ENCODE measurements at places on chromosomes 11 and 22.

DNA sequence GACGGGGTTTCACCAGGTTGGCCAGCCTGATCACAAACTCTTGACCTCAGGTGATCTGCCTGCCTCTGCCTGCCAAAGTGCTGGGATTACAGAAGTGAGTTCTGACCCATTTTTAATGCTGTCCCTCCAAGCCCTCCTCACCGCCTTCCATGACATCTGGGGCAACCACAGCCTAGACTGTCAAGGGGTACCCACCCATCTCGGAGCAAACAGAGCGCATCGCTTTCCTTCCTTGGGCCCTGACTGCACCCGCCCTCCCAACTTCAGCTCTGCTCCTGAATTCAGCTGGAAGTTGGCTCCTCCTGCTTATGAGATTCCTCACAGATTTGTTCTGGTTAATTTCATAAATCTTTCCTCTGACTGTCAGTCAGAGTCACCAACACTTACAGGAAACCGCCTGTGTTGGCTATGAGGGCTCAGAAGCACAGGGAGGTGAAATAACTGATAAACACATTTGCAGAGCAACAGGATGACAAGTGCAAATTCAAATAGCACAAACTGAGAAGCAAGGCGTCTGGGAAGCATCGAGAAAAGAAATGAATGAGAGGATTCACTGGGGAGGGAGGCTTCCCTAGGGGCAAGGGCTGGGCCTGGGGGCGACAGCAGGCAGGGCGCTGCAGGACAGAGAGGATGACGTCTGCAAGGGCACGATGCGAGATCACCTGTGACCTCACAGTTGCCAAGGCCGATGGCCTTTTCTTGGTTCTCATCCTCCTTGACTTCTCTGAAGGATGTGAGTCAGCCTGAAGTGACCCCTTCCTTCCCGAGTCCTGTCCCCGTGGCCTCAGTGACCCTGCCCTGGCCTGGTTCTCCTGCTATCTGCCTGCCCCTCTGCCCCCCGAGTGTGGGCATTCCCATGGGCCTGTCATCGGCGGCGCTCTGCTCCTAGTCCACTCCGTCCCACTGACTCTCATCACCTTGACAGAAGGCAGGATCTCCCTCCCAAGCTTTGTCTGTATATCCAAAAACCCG lies 6.1 kb downstream of the IFT27 start:
- DNase-seq, result no peak

DNA sequence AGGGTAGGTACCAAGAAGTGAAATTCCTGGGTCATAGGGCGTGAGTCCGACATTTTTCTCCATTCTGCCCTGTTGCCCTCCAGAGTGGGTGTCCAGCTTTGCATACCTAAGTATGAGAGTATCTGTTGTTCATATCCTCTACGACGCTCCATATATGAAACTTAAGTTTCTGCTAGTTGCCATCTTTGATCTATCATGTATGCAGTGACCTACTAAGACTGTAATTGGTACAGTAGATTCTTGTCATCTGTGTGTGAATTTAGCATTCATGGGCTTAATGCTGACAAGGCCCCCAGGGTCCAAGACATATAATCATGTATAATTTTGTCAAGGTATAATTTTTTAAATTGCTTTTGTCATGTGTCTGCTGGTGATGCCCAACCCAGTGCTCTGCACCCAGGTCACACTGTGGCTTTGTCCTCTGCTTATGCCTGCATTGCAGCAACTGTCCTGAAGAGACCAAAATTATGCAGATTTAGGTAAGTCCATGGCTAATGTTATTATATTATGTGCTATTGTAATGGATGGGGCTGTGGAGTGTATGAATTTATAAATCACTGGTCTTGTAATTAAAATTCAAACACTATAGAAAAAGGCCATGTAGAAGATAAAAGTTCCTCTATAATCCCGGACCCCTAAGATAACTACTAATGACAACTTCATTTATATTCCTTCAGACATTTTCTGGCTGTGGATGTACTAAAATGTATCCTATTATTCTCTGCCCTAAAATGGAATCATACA lies 12.2 kb downstream of the NEAT1 start:
- DNase-seq, result no peak

- no peak for DNase-seq
These were observed 8.7 kb upstream of the CARD18 start for GRCh38 chr11:105148241-105148640.

GRCh38 chr11:111819161-111819828 lies 52.1 kb downstream of the ALG9 start:
- no peak for DNase-seq

DNA sequence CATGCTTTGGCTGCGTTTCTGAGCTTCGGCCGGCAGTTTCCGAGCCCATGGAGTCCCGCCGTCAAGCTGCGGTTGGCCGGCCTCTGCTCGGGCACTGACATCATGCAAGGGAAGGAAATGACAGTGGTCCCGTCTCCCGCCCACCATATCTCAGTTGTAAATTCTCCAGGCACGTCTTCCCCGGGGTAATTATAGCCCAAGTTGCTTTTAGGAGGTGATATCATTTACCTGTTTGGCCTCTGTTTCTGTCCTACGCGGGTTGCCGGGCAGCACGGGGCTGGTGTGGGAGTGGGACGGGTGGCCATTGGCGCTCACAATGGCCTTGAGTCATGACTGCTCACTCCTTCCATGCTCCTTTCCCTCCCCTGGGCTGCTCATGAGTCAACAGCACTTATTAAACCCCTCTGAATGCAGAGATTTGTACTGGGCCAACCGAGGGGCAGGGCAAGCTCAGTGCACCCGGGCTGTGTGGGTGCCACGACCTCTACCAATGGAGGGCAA lies 4.2 kb upstream of the ANO1 start:
- no peak for DNase-seq

GRCh38 chr11:34493468-34493867 lies 20.1 kb downstream of the ELF5 start:
- no peak for DNase-seq

GRCh38 chr11:48041877-48042695 lies 61.7 kb downstream of the PTPRJ start:
- DNase-seq, result no peak

- DNase-seq, result no peak
These were observed 16.6 kb downstream of the TBC1D10A start for GRCh38 chr22:30309951-30310741.

DNA sequence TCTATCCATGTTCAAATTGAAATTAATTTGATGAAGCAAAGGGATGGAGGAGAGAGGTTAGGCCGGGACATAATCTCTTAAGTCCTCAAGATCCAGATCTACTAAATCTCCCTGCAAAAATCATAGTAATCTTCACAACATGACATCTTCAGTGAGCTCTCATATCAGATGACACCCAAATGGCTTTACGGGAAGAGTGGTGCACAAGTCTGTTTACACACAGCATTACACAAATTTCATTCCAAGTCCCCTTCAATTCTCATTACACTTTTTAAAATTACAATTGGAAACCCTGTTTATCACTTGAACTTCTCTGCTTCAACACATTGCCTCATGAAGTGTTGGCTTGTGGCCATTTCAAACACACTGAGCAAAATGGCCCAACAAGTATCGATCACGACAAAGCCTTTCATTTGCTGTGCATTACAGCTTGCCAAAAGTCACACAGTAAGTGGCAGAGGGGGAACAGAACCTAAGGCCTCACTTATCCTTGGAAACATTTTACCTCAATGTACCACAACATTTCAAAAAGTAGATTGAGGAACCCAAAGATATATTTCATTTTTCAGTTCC lies 17.9 kb upstream of the TPH1 start:
- no peak for DNase-seq

- no peak for DNase-seq
These were observed 59.6 kb downstream of the THAP12 start for GRCh38 chr11:76321340-76321739.

GRCh38 chr11:44950031-44950624 lies 555 bp downstream of the TP53I11 start:
- no peak for DNase-seq

DNA sequence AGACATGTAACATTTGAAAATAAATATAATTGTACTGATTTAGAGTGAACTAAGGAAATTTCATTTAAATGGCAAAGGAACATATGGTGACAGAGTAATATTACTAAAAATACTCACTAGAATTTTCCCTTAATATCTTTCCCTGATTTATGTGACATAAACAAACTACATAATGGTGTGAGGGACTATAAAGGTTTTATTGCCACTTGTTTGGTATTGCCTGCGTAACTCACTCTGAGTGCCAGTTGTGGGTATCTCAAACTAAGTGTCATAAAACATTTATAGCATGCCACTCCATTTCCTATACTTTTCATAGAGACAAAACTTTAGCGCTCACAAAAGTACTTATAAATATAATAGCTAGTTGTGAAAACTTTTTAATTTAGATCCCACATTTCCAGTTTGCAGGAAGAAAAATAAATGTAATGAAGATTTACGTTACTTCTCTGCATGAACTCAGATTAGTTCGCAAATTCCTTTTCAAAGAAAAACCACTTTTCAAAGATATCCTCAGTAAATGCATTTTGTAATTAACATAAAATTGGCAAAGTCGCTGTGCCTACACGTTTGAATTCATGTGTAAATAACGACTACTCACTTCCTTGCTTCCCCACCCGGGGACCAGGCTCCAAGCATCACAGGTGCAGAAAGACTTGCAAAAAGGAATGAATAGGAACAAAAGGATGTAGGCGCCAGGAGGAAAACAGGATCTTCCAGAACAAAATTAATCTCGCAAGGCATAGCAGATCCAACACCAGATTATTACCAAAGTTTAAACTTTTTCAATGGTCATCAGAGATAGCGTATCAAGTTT lies 1.6 kb upstream of the QSER1 start:
- DNase-seq, result no peak

DNA sequence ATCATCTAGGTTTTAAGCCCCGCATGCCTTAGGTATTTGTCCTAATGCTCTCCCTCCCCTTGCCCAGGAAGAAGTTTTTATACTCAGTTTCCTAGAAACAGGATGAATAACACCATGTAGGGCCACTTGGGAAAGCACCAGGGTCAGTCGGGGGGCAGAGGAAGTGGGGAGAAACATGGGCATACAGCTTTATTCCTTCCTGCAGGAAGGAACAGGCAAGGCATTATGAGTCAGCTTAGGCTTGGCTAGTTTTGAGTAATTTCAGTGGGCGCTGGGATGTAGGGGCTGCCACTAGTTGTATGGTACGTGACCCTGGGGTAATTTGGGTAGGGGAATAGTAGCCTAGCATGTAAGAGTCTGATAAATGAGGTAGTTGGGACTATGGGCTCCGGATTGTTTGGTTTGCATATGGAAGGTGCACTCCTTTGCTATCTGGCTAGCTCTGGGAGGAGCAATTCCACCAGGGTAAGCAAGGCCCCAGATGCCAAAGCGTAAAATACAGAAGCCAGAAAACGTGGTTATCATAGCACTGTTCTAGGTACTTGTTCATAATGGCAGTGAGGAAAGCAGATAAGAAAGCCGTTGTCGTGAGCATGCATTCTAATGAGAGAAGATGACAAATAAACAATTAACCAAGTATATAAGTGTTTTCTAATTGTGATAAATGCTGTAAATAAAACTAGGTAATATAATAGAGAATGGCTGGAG lies 24.8 kb downstream of the ACER3 start:
- no peak for DNase-seq

DNA sequence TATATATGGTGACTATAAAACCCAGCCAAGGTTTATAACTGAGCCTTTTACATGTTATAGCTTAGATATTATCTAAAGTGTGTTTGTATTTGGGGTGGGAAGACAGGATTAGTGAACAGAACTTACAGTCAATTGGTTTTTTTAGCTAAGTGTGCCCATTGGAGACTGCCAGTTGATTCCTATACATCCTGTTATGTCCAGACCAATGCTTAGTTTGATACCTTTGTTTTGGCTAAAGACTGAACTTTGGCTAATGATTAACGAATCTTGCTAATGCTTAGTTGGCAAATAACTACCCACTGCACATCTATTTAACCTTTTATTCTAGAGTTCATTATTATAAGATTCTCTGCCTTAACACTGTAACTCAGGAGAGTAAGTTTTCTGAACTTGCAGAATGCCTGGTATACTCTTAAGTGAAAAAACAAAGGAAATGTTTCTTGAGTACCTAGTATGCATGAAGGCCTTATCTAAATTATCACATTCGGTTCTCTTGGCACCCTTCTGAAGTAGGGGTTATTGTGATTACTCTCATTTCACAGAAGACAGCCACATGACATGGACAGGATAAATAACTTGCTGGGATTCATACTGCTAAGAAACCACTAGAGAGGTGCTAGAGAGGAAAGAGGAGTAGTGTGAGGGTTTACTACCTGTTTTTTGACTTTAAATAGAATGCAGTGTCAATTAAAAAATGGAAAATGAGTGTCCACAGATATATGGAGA lies 54.0 kb downstream of the KREMEN1 start:
- no peak for DNase-seq

DNA sequence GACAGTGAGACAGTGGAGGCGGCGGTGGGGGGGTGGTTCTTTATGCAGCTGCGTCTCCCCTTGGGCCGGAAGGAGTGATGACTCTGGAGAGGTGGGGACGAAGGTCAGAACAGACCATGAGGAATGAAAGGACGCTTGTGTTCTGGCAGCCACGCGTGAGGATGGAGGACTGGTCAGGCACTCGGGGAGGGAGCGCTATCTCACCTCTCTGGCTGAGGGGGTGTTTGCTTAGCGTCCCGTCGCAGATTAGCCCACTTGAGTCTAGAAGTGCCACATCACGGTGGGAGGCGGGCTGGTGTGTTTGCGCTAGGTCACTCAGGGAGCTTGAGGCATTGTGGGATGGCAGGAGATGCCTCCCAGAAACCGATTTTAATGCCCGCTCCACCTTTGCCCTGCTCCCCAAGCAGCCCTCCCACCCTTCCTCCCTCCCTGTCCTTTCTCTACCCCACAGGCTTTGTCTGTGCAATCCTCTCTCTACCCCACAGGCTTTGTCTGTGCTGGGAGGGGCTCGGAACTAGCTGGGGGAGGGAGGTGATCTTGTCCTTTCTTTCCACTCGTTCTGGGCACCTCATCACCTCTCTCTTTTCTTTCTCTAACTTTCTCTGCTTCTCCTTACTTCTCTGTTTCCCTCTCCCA lies 97.8 kb downstream of the PKNOX2 start:
- DNase-seq, result no peak

DNA sequence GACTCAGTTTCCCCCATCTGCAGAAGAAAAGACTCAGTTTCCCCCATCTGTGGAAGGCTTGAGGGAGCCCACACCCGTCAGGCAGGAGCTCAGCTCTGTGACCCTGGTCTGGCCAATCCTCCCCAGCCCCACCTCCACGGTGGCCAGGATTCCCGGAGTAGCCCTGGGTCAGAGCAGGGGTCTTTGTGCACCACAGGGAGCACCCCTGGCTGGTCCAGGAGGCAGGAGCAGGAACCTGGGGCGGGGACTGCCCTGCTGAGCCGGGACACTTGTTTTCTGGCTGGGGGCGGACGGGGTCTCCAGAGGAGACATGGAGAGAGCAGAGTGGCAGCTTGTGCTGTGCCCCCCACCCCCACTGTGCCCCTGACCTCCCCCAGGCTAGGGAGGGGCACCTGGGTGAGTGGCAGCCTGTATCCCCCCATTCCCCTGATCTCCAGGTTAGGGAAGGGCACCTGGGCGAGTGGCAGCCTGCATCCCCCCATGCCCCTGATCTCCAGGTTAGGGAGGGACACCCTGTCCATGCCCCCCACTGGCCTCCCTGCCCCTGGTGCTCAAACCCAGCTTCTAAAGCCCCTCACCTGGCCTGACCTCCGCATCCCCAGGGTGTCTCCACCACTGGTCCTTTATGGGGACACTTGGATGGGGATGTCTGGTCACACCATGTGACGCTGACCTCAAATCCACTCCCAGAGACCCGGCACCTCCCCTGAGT lies 18.8 kb downstream of the IL17REL start:
- no peak for DNase-seq

GRCh38 chr11:19499026-19499669 lies 213.5 kb upstream of the NAV2 start:
- no peak for DNase-seq

- DNase-seq, result peak; percentile 27
These were observed 89.0 kb upstream of the PARVA start for GRCh38 chr11:12288212-12288930.

- no peak for DNase-seq
These were observed 205.7 kb downstream of the SNX19 start for GRCh38 chr11:130710497-130711012.

Measured in stimulated activated CD4-positive, alpha-beta T cell treated with anti-CD3 and anti-CD28 coated beads, Interleukin-15, amount 100 ng/mL, for 1 hour (primary cell).